RWPE2 (cell line): ENCODE measurements at places on chromosomes 4 and X.

GRCh38 chr4:183177001-183177400 is 77.9 kb downstream of the WWC2 start:
- H3K4me1 ChIP-seq = peaks cover 23% of the 10 kb centered on the region
- peak overlapping the region; percentile 37 for H3K27ac ChIP-seq
- no peak for DNase-seq
- H3K4me3 ChIP-seq = no peak overlapping the region
- no peaks in the 10 kb centered on the region for H3K36me3 ChIP-seq
- H3K27me3 ChIP-seq = no peaks in the 10 kb centered on the region

DNA sequence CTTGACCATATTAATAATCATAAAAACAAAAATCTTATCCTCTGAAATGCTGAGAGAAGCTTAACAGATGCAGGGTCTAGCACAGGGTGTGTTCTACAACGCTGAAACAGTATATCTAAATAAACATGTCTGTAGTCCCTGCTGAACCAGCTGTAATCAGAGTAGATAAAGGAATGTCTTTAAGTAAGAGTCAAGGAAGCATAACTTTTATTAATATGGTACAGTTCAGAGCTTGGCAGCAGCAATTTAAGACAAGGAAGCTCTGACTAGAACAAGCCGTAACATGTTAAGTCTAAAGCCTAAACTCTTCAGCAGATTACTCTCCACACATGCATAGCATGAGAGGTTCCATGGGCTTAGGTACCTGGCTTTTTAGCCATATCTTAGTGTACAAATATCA is 36.1 kb downstream of the NFKB1 start:
- H3K4me3 ChIP-seq = no peak overlapping the region
- peak overlapping the region; percentile 37 for H3K27ac ChIP-seq
- H3K4me1 ChIP-seq = peaks cover 30% of the 10 kb centered on the region
- peaks cover 16% of the 10 kb centered on the region for H3K36me3 ChIP-seq

DNA sequence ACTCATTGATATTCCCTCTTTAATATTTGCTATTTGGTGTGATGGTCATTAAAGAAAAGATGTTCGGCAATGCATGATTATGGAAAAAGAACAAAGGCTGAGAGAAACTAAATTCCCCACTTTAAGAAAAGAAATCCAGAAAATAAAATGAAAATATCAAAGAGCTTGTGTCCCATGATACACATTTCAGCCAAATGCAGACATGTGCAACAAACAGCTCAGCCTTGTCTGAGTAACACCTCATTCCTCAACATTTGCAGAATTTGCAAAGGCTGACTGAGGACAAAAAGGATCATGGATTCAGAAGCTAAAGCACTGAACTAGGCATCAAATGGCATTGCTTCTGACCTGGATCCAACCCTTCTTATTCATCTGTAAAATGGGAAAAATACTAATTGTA is 281.0 kb downstream of the RAB28 start:
- H3K4me3 ChIP-seq = no peak overlapping the region
- no peaks in the 10 kb centered on the region for H3K4me1 ChIP-seq
- DNase-seq = no peak
- no peaks in the 10 kb centered on the region for H3K27me3 ChIP-seq
- no peak overlapping the region for H3K27ac ChIP-seq
- H3K36me3 ChIP-seq = no peaks in the 10 kb centered on the region

- DNase-seq = no peak
- no peak overlapping the region for H3K4me3 ChIP-seq
- H3K27me3 ChIP-seq = no peaks in the 10 kb centered on the region
Measured at GRCh38 chr4:112172180-112172579, 26.9 kb downstream of the FAM241A start.

DNA sequence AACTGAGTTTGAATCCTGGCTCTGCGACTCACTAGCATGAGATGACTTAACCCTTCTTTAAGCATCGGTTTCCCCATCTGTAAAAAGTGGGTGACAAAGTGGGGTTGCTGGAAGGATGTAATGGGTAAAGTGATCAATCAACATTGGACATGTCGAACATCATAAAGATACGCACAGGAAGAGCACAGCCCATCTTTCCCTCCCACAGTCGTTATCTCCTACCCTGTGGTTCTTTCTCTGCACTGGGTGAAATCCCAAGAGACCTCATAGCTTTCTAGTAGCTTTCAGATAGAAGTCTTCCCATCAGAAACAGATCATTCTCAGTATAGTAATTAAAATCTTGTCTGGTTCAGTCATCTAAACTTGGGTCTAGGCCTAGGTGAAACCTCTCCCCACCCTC is 216.5 kb downstream of the CBR4 start:
- no peak overlapping the region for H3K27ac ChIP-seq
- H3K4me3 ChIP-seq = no peak overlapping the region
- no peaks in the 10 kb centered on the region for H3K27me3 ChIP-seq
- DNase-seq = no peak
- no peaks in the 10 kb centered on the region for H3K36me3 ChIP-seq

DNA sequence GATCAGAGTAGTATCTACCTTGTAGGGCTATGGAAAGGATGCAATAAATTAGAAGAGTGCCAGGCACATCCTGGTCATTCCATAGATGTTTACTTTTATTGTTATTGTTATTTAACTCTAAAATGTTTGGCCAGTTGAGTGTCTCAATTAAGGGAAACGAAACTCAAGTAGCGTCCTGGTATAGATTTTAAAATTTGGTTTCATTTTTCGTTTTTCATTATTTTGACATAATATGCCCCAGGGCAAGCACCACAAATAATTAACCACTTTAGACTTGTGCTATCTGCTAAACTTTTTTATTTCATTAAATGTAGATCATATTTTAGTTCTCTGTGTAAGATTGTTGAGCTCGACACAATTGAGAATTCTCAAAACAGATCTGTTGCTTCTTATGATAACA is 179.7 kb upstream of the PRPS2 start:
- H3K27ac ChIP-seq = no peak overlapping the region
- peaks cover 17% of the 10 kb centered on the region for H3K4me1 ChIP-seq
- H3K27me3 ChIP-seq = no peaks in the 10 kb centered on the region
- H3K36me3 ChIP-seq = no peaks in the 10 kb centered on the region

- no peak for DNase-seq
- no peaks in the 10 kb centered on the region for H3K27me3 ChIP-seq
- no peaks in the 10 kb centered on the region for H3K4me1 ChIP-seq
- H3K27ac ChIP-seq = no peak overlapping the region
- peaks cover 13% of the 10 kb centered on the region; the same call in 1 of the 2 replicates for H3K36me3 ChIP-seq
Measured at GRCh38 chrX:118392716-118393115, 46.8 kb downstream of the WDR44 start.

DNA sequence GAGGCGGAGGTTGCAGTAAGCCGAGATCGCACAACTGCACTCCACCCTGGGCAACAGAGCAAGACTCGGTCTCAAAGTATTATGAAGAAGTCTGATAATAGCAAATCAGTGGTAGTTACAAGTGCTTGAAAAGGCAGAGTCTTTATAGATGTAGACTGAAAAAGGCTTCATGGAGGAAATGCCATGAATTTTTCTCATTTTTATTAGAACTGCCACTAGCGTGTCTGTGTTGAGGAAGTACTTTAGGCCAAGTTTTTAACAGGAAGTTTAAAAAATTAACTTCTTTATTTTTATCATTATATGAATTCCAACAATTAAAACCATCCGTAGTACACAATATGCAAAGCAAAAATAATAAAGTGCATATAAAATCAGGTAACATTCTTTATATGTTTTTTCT is 32.8 kb upstream of the IL13RA1 start:
- no peaks in the 10 kb centered on the region for H3K4me1 ChIP-seq
- DNase-seq = no peak

GRCh38 chrX:129618997-129619396 is 35.8 kb downstream of the APLN start:
- H3K36me3 ChIP-seq = no peaks in the 10 kb centered on the region
- no peaks in the 10 kb centered on the region for H3K4me1 ChIP-seq
- H3K4me3 ChIP-seq = no peak overlapping the region
- no peaks in the 10 kb centered on the region for H3K27me3 ChIP-seq
- H3K27ac ChIP-seq = no peak overlapping the region

- DNase-seq = no peak
- H3K4me1 ChIP-seq = peaks cover 40% of the 10 kb centered on the region
Measured at GRCh38 chr4:152103181-152103901, 342.5 kb upstream of the GATB start.

GRCh38 chr4:147587041-147587440 is 30.2 kb upstream of the TMEM184C start:
- no peaks in the 10 kb centered on the region for H3K36me3 ChIP-seq
- no peak overlapping the region for H3K27ac ChIP-seq
- H3K4me1 ChIP-seq = peaks cover 14% of the 10 kb centered on the region
- no peak overlapping the region for H3K4me3 ChIP-seq
- no peak for DNase-seq
- H3K27me3 ChIP-seq = no peaks in the 10 kb centered on the region

DNA sequence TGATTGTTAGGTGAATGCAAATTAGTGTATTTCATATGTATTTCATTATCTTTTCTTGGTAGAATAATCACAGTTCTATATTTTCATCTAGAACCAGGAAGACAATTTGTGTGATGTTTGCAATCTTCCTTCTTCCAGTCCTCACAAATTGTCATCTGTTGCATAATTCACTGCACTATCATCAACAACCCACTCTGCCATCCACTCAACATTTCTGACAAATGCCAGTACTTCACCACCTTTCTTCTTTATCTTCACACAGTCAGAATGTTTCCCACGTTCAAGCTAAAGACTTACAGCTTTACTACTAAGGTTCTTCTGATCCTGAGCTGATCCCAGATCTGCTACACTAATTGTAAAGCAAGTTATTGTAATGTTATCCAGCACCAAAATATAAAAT is 107.8 kb downstream of the IQCM start:
- DNase-seq = no peak
- H3K4me3 ChIP-seq = no peak overlapping the region
- no peaks in the 10 kb centered on the region for H3K36me3 ChIP-seq

DNA sequence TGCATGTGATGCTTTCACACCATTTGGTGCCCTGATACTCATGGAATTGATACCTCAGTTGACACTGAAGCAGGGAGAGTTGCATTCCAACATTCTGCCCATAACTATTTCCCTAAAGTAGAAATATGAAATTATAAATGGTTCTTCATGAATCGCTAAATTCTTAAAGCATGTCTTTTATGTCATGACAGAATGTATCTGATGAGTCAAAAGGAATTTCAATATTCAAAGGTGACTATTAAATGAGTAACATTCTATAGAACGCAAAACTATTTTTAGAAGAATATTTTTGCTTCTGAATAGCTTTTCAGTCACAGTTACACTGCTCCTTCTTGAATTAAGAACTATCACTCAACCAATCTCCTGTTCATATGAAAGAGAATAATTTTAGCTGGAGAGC is 152.8 kb downstream of the ADGRA3 start:
- DNase-seq = no peak
- peaks cover 11% of the 10 kb centered on the region for H3K4me1 ChIP-seq
- no peaks in the 10 kb centered on the region for H3K27me3 ChIP-seq
- H3K36me3 ChIP-seq = no peaks in the 10 kb centered on the region

DNA sequence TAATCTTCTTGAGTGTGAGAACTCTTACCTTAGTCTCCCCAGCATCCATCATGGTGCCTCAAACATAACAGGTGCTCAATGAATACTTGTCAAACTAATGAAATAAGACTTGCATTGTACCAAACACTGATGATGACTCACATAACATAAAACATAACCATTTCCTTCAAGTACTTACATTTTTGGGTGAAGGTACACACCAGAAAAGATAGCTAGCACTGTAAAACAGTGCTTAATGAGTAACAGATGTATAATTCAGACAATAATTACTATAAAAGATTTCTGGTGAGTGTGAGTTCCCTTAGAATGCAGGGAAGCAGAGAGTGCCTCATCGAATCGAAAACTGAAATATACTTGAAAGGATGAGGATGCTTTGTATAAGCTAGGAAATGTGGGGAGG is 70.1 kb upstream of the HCCS start:
- no peak overlapping the region for H3K27ac ChIP-seq
- H3K27me3 ChIP-seq = no peaks in the 10 kb centered on the region
- DNase-seq = no peak
- no peaks in the 10 kb centered on the region for H3K4me1 ChIP-seq
- no peak overlapping the region for H3K4me3 ChIP-seq
- no peaks in the 10 kb centered on the region for H3K36me3 ChIP-seq

DNA sequence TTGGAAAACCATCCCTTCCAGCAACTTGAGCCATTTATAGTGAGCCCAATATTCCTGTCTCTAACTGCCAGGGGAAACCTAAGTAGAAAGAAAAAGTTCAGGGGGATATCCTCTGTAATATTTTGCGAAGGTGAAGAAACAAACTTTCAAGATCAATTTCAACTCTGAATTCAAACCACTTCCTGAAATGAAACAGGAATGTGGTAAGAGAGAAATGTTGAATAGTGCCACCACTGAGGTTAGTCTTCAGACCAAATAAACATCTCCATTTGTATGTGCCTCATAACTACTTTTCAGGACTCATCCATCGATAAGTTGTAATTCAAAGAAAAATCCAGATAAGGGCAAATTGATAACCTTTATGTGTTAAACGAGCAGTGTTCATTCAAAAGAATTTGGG is 128.7 kb downstream of the GABRB1 start:
- H3K4me3 ChIP-seq = no peak overlapping the region
- H3K27ac ChIP-seq = no peak overlapping the region
- no peak for DNase-seq
- H3K4me1 ChIP-seq = no peaks in the 10 kb centered on the region
- H3K27me3 ChIP-seq = no peaks in the 10 kb centered on the region
- no peaks in the 10 kb centered on the region for H3K36me3 ChIP-seq

DNA sequence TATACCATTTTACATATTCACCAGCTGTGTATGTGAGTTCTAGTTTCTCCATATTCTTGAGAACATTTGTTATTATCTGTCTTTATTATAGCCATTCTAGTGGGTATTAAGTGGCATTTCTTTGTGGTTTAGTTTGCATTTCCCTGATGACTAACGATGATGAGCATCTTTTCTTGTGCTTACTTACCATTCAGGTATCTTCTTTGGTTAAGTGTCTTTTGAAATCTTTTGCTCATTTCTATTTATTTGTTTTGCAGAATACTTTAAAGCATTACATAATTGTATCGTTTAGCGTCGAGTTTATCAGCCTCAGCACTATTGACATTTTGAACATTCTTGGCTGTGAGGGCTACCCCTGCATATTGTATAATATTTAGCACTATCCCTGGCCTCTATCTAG is 85.4 kb downstream of the FRMPD4 start:
- H3K4me1 ChIP-seq = peaks cover 5% of the 10 kb centered on the region
- no peaks in the 10 kb centered on the region for H3K36me3 ChIP-seq
- peak overlapping the region; percentile 42 for H3K27ac ChIP-seq
- H3K4me3 ChIP-seq = no peak overlapping the region
- no peaks in the 10 kb centered on the region for H3K27me3 ChIP-seq

DNA sequence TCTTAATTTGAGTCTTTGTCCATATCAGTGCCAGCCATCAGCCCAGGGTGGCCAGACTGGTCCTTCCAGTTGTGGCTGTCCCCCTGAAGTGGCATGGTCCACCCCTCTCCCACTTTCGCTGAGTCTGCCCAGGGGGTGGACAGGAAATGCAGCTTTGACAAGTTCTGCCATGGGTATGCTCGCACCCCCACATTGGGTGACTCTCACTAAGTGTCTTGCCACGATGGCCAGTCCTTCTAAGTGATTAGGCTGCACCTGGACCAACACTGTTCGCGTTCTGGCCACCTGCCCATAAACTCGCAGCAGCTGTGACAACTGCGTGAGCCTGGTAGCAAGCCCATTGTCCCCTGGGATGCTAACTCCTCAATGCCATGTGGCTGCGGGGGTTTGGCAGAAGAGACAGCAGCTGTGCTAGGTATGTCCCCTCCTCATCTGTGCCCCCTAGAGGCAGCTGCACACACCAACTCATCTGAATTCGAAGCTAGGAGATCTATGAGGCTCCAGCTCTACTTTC is 10.0 kb upstream of the LNX1 start:
- H3K27me3 ChIP-seq = no peaks in the 10 kb centered on the region
- no peak overlapping the region for H3K4me3 ChIP-seq
